ENCODE measurements at places on chromosomes 12 and 14. TPM values are rescaled to one million over a fixed set of nuclear protein-coding genes. Genes with fewer than 3 reads are reported as not detected.
A peak's percentile ranks its signal among the peaks of the same experiment; 100 is the strongest.

DNA sequence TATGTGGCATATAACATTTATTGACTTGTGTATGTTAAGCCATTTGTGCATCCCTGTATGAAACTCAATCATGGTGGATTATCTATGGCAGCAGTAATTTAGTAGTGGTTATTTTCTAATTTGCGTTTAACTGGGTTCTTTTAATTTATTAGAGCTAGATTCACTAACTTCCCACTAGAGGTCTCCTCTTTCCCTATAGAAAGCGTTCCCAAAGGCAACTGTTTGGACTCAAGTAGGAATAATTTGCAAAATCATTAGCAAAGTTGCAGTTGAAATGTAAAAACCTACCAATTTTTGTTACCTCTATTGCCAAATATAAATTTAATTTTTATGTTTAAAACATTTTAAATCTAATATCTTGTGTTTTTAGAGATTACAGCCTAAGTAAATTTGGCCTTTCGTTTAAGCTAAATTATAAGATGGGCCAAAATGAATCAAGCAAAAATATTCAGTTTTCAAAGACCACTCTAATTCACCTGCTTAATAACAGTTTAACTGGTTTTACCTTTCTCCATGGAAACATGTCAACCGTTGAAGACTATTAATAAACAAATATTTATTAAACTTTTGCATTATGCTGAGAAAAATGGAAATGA, 6.0 kb downstream of the DMAC2L start:
- peak; percentile 37 for DNase-seq

DNA sequence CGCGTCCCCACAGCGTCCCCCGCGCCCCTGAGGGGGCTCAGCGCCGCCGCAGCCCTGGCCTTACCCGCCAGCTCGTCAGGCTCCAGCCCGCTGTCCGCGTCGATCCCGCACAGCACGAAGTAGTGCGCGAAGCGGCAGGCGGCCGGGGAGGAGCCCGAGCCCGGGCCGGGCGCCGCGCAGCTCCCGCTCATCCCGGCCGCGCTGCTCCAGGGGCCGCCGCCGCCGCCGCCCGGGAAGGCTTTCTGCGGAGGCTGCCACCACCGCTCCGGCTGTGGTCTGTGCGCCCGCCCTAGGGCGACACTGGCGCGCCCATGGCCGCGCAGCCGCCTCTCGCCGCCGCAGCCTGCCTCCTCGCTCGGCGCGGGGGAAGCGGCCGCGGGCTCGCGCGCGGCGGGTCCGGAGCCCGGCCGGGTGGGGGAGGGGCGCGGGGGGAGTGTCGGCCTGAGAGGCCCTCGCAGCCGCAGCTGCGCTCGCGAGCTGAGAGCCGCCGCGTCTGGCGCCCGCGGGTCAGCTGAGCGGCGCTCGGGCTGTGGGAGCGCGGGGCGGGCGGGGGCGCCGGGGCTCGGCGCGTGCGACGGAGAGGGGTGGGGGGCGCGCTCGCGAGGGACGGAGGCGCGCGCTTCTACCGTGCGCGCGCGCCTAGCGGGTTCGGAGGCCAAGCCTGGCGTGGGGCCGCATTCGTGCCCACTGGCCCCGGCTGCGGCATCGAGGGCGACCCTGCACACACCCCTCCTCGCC, at the start of gene DENND5B:
Gene DENND5B, minus strand, starts transcription at position 495 of the 738 bp plus-strand sequence. Its CDS starts 304 bp downstream, at position 191.
- peak; percentile 87 for DNase-seq

GRCh38 chr14:20546877-20547276, 14.0 kb downstream of the RNASE9 start:
- no peak for DNase-seq

GRCh38 chr12:59304077-59304721, 291.6 kb upstream of the SLC16A7 start:
- peak; percentile 64 for DNase-seq

GRCh38 chr12:40784102-40784501, 91.9 kb downstream of the CNTN1 start:
- no peak for DNase-seq

DNA sequence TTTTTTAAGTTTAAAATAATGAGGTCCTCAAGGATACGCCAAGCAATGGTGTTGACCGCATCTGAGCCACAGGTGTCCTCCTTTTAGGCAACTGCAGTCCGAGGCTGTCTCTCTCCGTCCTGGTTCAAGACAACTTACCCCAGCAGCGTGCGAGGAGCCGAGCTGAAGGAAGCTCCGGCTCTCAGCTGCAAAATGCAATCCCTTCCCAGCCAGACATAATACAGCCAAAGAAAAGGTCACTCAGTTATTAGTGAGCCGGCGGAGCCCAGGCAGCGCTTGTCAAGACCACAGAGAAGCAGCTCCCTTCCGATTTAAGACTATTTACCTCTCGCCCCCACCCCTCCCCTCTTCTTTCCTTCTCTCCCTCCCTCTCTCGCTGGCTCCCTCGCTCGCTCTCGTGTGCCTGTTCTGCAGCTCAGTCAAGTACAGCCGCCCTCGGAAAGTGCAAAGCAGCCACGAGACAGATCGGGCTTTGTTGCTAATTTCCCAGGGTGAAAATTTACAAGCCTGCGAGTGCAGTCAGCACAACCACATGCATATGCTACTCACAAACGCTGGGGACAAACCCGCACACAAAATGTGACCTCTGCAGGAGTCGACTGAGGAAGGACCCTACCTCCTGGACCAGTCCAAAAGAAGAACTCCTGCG, 363 bp upstream of the LMO3 start:
- DNase-seq = peak; percentile 81

DNA sequence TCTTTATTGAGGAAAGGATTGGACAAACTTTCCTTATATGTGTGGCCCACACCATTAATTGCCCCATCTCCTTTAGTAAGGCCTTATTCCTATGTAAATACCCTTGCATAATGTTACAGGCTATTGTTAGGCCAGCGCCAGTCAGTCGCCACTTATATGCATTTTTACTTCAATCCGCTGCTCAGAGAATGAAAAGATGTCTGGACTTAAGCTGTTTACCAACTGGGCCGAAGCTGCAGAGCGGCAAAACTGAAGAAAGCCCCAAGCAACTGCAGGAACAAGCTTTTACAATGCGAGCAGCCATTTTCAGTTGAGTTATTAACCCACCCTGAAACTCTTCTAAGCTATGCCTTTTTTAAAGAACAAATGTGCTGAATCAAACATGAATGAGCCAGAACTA, 92.1 kb upstream of the OTX2 start:
- no peak for DNase-seq

DNA sequence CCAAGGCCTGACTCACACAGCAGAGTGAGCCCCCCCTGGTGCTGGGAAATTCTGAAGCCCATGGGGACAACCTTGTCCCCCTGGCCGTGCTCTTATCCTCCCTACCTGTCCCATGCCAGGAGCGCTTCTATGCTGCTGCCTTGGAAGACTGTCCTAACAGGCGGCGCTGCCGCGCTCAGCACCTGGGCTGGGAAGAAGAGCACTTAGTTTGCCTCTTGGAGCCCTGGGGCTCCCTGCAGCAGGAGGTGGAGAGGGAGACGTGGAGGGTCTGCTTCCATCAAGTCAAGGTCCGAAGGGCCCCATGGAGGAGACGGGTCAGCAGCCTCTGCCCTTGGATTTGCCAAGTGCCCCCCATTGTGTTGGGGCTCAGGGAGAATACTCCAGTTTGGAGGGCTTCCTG, 300.5 kb downstream of the CACNA1C start:
- DNase-seq = no peak

DNA sequence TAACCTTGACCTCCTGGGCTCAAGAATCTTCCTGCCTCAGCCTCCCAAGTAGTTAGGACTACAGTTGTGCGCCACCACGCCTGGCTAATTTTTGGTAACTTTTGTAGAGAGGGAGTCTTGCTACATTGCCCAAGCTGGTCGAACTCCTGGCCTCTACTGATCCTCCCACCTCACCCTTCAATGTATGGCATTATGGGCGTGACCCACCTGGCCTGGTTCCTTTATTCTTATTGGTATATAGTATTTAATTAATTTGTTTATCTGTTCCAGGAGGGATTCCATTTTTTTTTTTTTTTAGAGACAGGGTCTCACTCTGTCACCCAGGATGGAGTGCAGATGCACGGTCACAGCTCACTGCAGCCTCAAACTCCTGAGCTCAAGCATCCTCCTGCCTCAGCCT, 40.9 kb upstream of the EAPP start:
- DNase-seq = no peak

DNA sequence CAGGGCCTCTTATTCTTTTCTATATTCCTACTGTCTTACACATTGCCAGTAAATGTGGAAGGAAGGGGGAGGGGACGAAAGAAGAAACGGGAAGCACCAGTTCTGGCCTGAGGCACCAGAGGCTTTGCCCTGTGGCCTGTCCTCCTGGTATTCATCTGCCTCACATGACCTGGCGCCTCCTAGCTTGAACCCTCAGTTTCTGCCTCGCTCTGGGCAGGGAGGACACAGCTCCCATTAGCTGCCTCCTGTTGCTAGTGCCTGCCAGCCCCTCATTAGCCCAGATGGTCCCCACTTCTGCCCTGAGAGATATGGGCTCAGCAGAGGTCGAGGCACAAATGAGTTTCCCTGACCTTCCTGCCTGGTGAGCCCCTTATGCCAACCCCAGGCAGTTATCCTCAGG, 3.0 kb upstream of the PLEKHG6 start:
- DNase-seq = no peak

DNA sequence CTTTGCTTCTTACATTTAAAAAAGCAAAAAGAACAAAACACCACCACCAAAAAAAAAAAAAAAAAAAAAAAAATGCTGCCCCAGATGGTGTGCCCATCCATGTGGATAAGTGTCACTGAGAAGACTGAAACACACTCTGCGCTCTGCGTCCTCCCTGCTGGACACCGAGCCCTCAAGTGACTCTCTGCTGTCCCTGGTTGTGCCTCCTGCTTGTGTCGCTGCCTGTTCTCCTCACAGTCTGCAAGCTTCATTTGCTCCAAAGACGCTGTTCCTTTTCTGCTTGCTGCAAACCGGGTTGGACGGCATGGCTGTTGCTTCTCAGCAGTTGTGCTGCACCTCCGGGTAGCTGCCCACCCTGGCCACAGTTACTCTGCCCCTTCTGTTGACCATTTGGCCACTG, 276.2 kb upstream of the ATP2B1 start:
- DNase-seq = no peak

GRCh38 chr14:79820866-79821535, 390.3 kb downstream of the DIO2 start:
- DNase-seq = no peak

DNA sequence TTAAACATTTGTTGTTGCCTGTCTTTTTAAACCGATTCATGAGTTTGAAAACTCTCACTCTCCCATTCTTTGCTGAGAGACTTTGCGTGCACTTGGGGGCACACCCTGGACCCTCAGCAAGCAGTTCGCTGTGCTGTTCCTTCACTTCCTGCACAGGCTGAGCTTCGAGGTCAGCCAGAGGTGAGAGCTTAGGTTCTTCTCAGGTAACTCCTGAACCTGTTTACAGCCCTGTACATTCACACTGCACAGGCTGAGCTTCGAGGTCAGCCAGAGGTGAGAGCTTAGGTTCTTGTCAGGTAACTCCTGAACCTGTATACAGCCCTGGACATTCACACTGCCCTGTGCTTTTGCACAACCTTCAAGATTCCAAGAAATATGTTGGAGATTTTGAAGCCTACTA, 9.8 kb upstream of the CLECL1 start:
- no peak for DNase-seq

GRCh38 chr12:75909714-75910656, 121.6 kb downstream of the PHLDA1 start:
- DNase-seq = no peak

DNA sequence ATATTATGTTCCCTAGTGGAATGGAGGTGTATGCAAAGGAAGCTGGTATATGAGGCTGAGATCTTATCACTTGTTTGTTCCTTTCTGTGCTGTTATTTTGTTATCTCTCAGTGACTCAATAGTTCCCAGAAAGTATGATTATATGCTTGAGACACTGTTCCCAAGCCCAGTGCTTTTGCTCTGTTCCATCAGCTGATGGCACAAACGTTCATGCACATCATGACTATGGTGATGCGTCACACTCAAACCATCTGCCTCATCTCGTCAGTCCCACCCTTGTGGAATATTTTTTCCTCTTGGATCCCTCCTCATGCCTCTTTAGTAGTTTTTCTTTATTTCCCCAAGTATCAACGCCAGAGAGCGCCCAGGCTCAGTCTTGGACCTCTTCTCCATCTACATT, 786.9 kb downstream of the AACS start:
- DNase-seq = peak; percentile 41

GRCh38 chr14:42224053-42224888, 617.6 kb downstream of the LRFN5 start:
- DNase-seq = peak; percentile 83

DNA sequence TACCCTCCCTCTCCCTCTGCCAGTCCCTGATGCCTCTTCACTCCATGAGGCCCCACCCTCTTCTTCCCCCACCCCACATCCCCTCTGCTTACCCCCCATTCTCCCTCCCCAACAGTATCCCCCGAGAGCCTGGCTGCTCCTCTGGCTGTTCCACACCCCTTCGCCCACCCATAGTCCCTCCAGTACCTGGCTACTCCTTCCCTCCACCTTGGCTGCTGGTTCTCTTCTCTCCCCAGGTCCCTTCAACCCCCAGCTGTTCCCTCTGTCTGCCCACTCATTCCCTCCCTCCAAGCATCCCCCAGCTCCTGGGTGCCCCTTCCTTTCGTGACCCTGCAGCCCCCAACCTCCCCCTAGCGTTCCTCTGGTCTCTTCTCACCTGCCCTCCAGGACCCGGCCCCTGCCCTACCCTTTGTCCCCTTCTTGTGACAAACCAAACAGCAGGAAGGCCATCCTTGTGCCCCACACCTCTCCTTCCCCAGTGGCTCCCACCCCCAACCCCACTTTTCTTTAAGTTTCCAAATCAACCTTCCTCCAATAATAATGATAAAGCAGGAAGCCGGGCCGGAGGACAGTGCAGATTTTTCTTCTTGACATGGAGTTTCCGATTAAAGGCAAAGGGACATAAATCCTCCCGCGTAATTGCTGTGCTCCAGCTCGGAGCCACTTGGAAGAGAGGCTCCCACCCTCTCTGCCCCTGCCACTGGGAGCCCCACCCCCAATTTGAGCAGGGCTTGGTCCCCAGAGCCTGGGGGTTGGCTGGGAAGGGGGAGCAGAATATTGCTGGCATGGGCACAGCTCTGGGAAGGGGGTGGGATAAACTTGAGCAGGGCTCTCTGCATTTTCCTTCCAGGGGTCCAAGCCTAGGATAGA, 40.0 kb downstream of the SMUG1 start:
- no peak for DNase-seq

GRCh38 chr12:99151744-99152143, 495.8 kb upstream of the GARIN6 start:
- no peak for DNase-seq

DNA sequence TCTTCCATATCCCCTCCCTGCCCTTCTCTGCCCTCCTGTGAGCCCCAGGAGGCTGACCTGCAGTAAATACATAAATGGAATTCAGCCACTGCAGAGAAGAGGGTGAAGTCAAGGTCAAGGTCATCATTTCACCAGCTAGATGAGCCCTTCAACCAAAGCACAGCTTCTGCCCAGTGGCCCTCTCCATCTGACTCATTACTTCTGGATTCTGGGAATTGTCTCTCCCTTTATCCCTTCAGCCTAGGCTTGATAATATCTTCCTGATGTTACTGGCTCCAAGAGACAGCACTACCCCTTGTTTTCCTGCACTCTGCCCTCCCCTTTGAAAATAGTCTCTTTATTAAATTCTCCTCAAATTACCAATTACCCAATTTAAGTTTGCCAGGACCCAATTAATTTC, 64.5 kb downstream of the TTC9 start:
- DNase-seq = peak; percentile 26

- no peak for DNase-seq
Observed at GRCh38 chr12:46701356-46701755, 124.4 kb downstream of the SLC38A4 start.

The PTPRR gene
- 15.5 TPM for total RNA-seq

The RNF212B gene
- not detected for total RNA-seq

The CRIP1 gene
- 2.6 TPM for total RNA-seq

The KLRC1 gene
- not detected for total RNA-seq

The OR4E2 gene
- not detected for total RNA-seq

The ULK1 gene
- total RNA-seq = 11.2 TPM

The RHEBL1 gene
- total RNA-seq = 1.2 TPM

The AICDA gene
- total RNA-seq = not detected

The GMFB gene
- 81.7 TPM for total RNA-seq

Measured in myocyte (in vitro differentiated cells).